GM23248 (cell line): ENCODE measurements at places on chromosomes 1 and 21.

GRCh38 chr1:179012038-179012437 lies 13.7 kb upstream of the FAM20B start:
- no peak for DNase-seq

GRCh38 chr1:193311226-193311948 lies 125.0 kb upstream of the B3GALT2 start:
- no peak for DNase-seq

- DNase-seq = no peak
These were observed 10.9 kb downstream of the CNST start for GRCh38 chr1:246577082-246577719.

- DNase-seq = peak; percentile 78
These were observed 59.1 kb downstream of the NFIA start for GRCh38 chr1:61141288-61142042.

GRCh38 chr1:29574871-29575270 lies 338.5 kb downstream of the PTPRU start:
- DNase-seq = no peak

DNA sequence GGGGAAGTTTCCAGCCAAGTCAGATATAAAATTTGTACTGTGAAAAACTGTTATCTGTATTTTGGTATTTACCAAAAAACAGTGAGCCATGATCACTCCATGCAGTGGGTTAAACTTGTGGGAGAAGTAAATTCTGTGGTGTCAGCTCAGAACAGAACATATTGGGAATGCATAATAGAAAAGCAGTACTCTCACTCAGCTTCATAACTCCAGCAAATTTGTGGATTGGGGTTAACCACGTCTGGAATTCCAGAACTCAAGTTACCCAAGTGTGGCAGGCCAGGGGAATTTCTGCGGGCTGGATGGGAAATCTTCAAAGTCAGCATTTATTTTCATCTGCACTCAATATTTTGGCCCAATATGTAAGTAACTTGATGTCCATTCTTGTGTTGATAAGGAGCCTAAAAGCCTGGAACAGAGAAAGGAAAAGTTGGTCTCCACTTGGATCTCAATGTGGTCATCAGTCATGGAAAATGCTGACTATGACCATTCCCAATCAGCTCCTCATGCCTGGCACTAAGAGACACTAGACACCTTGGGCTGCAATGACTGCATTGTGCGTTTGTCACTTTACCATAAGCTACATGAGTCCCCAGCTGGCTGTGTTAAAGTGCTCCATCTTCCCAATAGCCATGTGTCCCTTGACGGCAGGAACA lies 39.1 kb upstream of the ENAH start:
- peak; percentile 51 for DNase-seq

- DNase-seq = no peak
These were observed 153.3 kb downstream of the GRIK3 start for GRCh38 chr1:36881068-36881405.

DNA sequence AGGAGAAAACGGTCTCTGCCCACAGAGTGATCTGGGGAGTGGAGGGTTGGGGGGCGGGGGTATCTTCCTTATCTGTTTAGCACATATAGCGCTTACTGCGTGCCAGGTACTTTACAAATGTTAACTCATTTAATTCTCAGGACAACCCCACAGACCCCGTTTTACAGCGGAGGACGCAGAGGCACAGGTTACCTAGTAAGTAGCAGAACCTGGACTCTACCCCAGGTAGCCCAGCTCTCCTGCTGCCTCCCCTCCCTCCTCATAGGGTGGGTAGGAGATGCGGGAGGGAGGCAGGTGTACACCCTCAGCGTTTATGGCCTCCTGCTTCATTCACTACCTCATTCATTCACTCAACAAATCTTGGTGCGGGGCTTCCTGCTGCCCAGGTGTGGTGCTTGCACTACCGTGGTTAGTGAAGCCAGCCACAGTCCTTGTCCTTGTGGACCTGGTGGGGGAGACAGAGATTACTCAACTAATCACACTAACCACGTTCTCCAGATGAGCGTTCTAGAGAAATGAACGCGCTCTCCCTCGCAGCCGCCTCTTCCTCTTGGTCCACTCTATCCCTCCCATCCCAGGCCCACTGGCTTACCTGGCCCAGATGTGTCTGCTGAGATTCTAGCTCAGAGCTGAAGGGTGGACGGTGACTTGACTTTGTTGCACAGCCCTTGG lies 102.0 kb downstream of the IER5 start:
- DNase-seq = no peak
